Activated CD4-positive, CD25-positive, alpha-beta regulatory T cell treated with anti-CD3 and anti-CD28 coated beads, Interleukin-2, amount 50 U/mL, for 24 hours (primary cell): ENCODE measurements at places on chromosomes 12 and 14.

DNA sequence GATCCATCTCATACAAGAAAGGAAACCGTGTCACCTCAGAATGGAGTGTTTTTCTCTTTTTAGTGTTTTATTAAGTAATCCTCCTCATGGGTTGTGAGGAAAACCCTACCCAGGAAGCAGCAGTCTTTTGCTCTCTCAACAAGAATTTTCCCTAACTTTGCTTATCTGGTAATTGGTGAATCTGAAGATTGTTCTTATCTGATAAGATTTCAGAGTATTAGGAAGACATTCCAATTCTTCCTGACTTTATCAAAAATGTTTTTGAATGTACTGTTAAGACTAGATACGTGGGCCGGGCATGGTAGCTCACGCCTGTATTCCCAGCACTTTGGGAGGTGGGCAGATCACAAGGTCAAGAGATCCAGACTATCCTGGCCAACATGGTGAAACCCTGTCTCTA, 86.0 kb downstream of the PHLDA1 start:
- no peak for ATAC-seq

GRCh38 chr14:55028066-55028465, 1.0 kb downstream of the SOCS4 start:
- ATAC-seq = no peak

DNA sequence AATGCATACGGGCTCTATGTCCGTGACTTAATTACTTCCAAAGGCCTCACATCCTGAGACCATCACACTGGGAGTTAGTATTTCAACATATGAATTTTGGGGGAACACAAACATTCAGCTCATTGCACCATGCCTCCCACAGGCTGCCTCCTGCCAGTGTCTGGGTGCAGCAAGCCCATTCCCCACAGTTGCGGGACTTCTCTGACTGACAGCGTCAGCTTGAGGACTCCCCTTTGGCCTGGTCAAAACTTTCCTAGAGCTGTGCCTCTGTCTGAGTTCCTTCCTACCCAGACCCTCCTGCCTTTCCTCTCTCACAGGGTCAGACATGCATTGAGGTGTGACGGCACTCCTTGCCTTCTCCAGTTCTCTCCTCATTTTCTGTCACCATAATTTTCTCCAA, 27.4 kb downstream of the PPP1R36 start:
- ATAC-seq = no peak

DNA sequence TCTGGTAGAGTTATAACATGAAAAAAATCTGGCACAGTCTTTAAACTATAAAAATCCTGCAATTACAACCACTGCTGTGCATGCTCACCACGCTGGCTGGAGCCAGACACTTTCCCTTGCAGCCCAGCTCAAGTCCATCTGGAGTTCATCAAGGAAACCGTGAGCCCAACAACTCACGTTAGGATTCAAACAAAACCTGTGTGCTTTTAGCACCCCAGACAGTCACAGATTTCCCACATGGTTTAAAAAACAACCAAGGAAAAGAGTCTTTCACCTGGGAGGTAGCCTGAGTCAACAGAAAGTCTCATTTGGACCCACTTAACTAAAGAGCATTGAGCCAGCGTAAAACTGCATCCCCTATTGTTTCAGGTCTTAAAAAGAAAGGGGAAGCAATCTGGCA, 4.7 kb downstream of the LRIG3 start:
- no peak for ATAC-seq

GRCh38 chr12:93943780-93944179, 204.6 kb upstream of the PLXNC1 start:
- no peak for ATAC-seq

GRCh38 chr12:45350861-45351260, 135.0 kb downstream of the ANO6 start:
- no peak for ATAC-seq

DNA sequence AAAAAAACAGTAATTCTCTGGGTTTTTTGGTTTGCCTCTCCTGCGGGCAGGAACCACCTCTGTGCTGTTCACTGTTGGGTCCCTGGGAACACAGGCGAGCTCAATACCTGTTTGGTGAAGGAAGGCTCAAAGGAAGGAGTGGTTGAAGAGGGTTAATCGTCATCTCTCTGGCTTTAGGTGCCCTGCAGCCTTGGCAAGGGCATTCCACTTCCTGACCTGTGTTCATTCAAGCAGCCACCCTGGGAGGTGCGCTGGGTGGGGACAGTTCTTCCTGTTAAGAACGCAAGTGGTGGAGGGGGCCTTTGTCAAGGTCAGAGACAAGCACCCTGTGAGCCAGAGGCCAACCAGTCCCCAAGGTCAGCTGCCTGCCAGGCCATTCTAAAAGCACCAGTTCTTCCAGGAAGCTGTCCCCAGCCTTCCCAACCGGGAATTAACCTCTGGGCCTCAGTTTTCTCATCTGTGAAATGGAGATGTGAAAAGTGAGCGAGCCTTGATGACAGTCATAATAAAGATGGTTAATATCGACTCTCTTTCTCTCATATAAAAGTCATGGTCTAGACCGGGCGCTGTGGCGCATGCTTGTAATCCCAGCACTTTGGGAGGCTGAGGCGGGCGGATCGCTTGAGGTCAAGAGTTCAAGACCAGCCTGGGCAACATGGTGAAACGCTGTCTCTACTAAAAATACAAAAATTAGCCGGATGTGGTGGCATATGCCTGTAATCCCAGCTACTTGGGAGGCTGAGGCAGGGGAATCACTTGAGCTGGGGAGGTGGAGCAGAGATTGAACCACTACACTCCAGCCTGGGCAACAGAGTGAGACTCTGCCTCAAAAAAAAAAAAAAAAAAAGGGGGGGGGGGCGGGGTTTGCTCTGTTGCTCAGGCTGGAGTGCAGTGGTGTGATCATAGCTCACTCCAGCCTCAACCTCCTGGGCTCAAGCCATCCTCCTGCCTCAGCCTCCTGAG, 6.1 kb downstream of the RHOF start:
- ATAC-seq = no peak

DNA sequence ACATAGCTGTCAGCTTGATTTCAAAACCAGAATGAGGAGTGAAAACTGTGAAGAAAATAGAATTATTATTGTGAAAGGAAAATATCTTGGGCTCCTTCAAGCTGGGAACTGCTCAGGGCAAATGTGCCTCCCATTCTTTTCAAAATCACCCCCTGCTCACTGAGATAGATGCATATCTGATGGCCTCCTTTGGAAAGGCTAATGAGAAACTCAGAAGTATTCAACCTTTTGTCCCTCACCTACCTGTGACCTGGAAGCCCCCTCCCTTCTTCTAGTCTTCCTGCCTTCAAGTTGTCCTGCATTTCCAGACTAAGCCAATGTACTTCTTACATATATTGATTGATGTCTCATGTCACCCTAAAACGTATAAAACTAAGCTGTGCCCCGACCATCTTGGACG, 81.1 kb upstream of the C14orf132 start:
- ATAC-seq = no peak

- ATAC-seq = no peak
These were observed 28.0 kb upstream of the USP15 start for GRCh38 chr12:62232143-62232729.

DNA sequence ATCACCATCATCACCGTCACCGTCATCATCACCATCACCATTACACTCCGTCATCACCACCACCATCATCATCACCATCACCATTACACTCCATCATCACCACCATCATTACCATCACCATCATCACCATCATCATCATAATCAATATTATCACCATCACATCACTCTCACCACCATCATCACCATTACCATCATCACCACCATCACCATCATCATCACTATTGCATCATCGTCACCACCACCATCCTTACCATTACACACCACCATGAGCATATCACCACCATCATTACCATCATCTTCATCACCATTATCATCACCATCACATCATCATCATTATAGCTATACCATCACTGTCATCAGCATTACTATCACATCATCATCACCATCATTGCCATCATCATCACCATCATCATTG, 93.7 kb downstream of the KIF26A start:
- no peak for ATAC-seq

DNA sequence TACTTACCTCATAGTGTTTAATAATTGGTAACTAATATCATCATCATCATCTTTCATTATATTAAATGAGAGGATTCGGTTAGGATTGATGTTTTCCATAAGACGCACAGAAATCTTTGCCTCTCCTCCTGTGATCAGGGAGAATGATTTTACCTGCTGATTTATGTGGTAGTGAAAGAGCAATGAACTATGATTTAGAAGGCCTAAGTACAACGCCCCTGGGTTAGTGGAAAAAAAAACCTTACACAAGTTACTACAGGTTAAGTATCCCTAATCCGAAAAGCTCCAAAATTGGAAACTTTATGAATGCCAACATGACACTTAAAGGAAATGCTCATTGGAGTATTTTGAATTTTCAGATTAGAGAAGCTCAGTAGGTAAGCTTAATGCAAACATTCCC, 55.8 kb downstream of the ARID2 start:
- ATAC-seq = no peak

- no peak for ATAC-seq
These were observed 466.6 kb downstream of the FOXG1 start for GRCh38 chr14:29233188-29233587.

DNA sequence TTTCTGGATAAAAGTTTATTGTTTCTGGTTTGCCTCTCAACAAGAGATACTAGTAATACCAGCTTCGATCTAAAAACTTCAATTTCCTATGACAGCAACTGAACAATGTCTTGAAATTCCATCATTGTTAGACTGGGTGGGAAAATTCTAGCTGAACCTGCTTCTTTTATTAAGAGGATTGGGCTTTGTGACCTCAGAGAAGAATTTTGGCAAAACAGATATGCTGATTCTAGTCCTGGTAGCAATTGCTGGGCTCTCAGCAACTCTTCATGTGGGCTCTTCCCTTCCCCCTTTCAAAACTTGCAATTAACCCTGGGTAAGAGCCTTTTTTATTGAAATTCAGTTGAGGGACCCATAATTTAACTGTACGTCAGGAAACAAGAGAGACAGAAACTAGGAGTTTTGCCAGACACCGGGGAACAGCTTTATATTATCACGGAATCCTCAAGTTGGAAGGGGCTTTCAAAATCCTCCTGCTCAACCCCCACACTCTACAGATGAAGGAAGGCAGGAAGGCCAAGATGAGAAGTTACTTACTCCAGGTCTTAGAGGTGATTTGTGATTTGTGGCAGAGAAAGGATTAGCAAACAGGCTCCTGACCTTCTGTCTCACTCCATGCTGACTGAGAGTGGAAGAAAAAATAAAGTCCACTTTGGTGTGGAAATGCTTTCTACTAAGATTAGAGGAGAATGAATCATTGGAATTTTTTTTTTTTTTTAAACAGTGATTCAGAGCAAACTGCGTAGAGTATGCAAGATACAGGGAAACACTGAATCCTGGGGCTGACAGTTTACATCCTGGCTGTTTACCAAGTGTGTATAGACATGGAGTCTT, 239.0 kb upstream of the ATP2B1 start:
- ATAC-seq = peak; percentile 47

- ATAC-seq = no peak
These were observed 6.1 kb upstream of the PRKCH start for GRCh38 chr14:61315313-61315712.

- ATAC-seq = no peak
These were observed 32.3 kb downstream of the PROX2 start for GRCh38 chr14:74843653-74844052.

DNA sequence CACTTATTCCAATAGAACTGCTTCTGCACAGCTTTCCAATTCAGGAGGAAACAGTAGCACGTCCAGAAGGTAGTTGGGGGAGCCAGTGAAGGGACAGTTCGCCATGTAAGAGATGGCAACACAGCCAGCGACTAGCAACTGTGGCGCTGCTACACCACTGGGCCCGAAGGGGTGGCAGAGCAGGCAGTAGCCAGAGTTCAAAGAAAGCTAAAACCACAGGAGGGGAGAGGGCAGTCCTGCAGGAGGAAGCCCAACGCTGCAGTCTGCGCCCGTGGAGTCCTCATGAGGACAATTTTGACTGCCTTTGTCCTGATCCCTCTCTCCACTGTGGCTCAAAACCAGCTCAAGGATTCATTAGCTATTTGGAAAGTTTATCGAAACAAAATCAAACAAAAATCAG, 591.2 kb downstream of the VRK1 start:
- ATAC-seq = no peak

DNA sequence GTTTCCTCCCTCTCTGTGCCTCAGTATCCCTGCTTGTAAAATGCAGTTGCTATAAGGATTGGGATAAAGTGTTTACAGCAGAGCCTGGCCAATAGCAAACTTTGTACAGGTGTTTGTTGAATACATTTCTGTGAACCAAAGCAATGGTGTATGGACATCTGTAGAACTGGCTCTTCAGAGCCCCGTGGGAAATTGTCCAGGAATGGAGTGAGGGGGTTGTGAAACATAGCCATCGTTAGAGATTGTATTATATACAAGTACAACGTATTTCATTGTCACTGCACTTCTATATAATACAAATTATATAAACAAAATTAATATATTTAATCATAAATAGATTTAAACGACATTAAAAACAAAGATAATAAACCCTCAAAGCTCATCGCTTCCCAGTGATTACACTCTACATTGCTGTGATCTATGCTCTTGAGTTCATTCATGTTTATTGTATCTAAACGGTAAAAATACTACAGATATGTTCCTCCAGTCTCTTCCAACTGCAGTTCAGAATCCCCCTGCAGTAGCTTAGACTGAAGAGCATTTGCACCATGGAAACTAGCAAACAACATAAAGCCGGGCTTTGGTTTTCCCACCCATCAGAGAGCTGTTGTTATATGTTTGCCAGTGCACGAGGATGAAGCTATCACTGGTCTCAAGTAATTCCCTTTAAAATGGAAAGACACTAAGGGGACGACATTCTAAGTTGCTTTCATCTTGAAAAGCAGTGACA, 216.7 kb downstream of the TMEM132C start:
- ATAC-seq = no peak

DNA sequence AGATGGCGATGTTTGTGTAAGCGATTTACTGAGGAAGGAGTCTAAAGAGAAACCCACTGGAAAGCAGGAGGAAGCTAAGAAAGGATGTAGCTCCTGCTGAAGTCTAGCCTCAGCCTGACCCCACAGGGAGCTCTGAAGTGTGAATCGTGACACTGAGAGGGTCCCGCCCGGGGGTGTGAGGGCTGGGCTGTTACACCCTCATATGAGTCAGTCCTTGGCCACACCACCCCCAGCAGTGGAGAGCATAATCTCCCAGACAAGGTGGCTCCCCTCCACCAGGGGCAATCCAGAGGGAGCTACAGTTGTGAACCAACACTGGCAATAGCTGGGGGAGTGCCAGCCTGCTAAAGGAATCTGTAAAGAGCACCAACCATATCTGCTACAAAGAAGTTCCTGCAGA, 31.5 kb downstream of the SVOP start:
- ATAC-seq = no peak

DNA sequence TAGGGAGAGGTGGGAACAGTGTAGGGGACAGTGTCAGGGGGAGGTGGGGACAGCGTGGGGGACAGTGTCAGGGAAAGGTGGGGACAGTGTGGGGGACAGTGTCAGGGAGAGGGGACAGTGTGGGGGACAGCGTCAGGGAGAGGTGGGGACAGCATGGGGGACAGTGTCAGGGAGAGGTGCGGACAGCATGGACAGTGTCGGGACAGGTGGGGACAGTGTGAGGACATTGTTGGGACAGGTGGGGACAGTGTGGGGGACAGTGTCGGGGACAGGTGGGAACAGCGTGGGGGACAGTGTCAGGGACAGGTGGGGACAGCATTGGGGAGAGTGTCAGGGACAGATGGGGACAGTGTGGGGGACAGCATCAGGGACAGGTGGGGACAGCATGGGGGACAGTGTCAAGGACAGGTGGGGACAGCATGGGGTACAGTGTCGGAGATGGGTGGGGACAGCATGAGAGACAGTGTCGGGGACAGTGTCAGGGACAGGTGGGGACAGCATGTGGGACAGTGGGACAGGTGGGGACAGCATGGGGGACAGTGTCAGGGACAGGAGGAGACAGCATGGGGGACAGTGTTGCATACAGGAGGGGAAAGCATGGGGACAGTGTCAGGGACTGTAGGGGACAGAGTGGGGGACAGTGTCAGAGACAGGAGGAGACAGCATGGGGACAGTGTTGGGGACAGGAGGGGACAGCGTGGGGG, 139.0 kb downstream of the TMEM121 start:
- ATAC-seq = no peak
